ENCODE measurements at places on chromosomes 2 and 18.

DNA sequence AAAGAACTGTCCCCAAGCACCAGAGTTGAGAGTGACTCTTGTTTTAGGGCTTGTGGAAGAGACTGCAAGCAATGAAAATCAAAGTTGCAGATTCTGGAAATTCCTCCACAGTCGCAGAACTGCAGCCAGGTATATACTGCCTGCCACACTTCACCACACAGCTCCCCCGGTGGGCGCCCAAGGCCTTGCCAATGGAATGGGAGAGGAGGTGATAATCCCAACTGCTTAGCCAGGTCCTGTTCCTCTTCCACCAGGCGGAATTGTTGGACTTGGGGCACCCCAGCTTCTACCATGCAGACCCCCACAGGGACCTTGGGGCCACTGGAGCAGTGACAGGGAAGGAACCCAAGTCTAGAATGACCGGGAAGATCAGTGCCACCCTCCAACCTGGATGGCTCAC, 4.8 kb upstream of the PDIA6 start:
- no peak for DNase-seq

GRCh38 chr2:9029721-9030120, 26.2 kb upstream of the MBOAT2 start:
- DNase-seq, result no peak

DNA sequence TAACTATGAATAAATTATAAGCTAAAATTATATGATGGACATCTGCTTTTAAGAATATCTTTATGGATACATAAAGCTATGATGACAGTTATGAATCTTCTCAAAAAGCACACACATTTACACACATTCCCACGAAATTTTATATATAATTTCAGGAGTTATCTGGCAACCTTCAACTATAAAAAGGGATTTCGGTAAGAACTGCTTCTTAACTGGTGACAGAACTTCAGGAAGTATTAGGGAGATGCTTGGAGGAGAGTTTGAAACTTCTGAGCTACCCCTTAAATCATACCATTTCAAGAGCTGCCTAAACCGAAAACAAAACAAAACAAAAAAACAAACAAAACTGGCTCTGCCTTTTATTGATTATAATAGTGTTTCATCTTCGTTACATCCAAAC, 399.4 kb downstream of the ZEB2 start:
- DNase-seq, result no peak

DNA sequence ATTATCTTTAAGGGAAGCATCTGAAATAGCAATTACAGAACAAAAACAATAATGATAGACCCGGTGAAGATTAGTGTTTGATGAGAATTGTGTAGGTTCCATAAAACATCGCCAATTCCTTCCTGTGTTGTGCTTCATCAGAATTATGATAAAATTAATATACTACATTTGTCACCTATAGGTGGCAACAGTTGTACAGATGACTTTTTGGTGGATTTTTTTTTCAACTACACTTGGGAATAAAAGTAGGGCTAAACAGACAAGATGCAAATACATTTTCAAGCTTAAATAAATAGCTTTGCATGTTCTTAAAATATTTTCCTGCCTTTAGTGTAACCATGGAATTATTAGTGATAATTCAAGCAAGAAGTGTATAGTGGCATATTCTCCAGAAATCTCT, 7.0 kb upstream of the LYPD1 start:
- no peak for DNase-seq

DNA sequence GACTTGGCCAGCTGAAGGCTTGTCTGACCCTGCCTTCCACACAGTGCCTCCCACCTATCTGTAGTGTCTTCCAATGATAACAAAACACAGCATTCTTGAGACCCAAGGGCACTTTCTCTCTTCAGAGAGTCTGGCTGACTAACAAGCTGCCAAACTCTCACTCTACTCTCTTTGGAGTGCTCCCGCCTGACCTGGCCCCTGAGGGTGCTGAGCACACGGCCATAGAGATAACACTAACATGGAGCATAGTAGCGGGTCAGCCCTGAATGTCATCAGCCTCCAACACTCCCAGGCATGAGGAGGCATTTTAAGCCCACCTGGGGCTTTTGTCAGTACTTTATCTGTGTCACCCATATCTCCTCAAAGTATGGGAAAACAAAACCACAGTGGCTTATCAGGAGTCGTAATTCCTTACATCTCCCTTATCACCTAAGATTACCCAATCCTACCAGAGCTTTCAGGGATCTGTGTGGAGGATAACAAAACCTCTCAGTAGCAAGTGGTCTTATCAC, 160.3 kb upstream of the TCF4 start:
- DNase-seq, result no peak

- DNase-seq, result no peak
Measured at GRCh38 chr2:191389288-191389687, 144.1 kb downstream of the MYO1B start.

- no peak for DNase-seq
Measured at GRCh38 chr2:80748592-80748991, 444.0 kb upstream of the LRRTM1 start.

DNA sequence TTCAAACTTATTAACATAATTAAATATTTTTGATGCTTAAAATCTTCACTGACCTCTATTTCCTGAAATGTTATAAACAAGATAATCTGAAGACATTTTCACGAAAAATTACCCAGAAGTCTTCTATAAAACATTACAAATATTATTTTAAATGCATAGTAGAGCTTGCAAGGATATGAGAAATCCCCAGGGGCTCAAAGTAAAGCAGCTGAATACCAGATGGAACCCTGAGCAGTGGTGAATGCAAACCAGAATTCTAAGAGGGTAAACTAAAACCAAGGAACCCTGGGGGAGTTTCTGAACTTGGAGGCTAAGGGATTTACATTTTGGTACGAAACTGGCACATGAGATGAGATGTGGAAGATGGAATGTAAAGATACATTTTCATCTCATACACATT, 83.6 kb downstream of the FSHR start:
- DNase-seq, result no peak

DNA sequence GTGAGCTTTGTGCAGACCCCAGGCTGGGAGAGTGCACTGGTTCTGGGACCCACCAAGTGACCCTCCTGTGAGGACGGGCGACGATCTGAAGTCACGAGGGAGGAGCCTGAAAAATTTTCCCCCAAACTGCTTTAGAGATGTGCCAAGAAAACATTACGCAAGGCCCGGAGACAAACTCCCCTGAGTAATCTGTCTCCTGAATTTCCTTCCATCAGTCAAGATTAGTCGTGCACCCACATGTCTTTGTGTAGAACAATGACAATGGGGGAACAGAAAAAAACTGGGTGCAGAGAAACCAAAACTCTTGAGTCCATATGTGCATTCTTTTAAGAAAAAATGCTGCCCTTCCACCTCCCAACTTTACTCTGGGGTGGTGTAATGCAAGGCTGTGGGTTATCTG, 12.6 kb upstream of the NCK2 start:
- no peak for DNase-seq

- DNase-seq, result no peak
Measured at GRCh38 chr2:79612999-79613398, 100.1 kb downstream of the CTNNA2 start.

- no peak for DNase-seq
Measured at GRCh38 chr2:208531361-208531760, 124.8 kb downstream of the PTH2R start.

- no peak for DNase-seq
Measured at GRCh38 chr2:187853381-187853791, 299.2 kb upstream of the TFPI start.

GRCh38 chr2:112812318-112813267, 24.0 kb downstream of the IL1B start:
- DNase-seq, result no peak

GRCh38 chr2:127055786-127056076, 51.2 kb downstream of the BIN1 start:
- DNase-seq, result no peak

- DNase-seq, result no peak
Measured at GRCh38 chr18:10009321-10010144, 95.7 kb downstream of the VAPA start.

DNA sequence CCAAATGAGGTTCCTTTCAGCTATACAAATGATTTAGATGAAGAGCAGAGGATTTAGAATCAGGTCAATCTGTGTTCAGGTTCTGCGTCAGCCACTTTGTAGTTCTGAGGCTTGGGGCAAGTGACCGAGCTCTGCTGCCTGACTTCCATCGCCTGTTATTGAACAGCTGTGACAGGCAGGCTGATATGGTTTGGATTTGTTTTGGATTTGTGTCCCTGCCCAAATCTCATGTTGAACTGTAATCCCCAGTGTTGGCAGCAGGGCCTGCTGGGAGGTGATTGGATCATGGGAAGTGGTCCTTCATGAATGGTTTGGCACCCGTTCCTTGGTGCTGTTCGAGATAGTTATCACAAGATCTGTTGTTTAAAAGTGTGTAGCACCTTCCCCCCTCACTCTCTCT, 18.6 kb downstream of the TYMS start:
- no peak for DNase-seq

- no peak for DNase-seq
Measured at GRCh38 chr18:23270986-23271680, 135.8 kb downstream of the CABLES1 start.

DNA sequence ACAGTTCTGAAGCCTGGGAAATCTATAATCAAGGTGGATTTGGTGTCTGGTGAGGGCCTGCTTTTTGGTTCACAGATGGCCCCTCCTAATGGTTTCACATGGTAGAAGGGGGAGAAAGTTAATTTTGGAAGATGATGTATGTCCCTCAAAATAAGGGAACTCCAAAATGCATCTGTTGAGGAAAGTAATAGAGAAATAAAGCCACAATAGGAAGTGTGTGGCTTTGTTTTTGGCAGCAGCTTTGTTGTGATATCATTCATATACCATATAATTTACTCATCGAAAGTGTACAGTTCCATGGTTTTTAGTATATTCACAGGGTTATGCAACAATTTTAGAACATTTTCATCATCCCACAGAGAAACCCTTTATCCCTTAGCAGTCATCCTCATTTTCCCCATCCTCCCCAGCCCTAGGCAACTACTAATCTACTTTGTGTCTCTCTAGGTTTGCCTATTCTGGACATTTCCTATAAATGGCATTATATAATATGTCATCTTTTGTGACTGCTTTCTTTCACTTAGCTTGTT, 274.0 kb upstream of the FAM98A start:
- DNase-seq, result no peak

DNA sequence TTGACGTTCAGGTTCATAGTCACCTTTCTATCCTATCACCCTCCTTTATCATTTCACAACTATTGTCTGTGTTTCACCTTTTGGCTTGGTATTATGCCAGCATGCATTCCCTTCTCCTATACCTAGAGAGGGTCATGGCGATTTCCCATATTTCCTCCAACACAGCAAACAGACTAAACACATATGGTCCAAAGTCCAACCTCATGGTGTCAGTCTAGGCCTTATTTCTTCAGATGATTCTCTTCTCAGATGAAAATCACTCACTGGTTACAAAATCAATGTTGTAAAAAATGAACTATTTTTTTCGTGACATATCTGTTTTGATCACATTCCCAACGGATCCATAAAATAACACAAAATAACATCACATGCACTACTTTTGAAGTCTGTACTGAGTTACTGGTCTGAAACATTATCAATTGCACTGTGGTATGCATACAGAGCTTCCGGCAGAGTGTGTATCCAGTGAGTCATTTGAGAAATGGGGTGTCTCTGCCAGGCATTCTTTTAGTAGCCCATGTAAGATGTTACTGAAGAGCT, 204.8 kb upstream of the GALNT5 start:
- no peak for DNase-seq

GRCh38 chr2:25558262-25558661, 115.1 kb downstream of the DTNB start:
- DNase-seq, result no peak

- DNase-seq, result no peak
Measured at GRCh38 chr2:172293952-172294351, 133.4 kb upstream of the ITGA6 start.

- DNase-seq, result no peak
Measured at GRCh38 chr2:132521341-132521740, 104.7 kb downstream of the GPR39 start.

DNA sequence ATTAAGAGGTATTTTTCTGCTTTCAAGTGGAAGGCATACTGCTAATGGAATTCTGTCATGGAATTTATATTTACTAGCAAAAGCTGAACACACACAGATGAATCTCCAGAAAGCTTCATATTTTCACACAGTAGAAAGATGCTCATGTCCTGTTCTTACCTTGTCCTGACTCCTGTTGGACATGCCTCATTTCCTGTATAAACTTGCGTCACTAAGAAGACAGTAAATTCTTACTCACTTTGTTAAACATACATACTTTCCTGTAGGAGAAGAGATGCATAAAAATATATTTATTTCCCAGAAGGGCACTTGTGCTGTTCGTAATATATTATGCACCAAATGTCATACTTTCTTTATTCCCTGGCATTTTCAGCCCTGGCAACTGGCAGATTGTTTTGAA, 238.3 kb upstream of the RASGRP3 start:
- DNase-seq, result no peak
